ENCODE measurements at places on chromosomes 2 and 18.

- DNase-seq, result no peak
Measured at GRCh38 chr2:85259101-85259590, 68.6 kb downstream of the TGOLN2 start.

DNA sequence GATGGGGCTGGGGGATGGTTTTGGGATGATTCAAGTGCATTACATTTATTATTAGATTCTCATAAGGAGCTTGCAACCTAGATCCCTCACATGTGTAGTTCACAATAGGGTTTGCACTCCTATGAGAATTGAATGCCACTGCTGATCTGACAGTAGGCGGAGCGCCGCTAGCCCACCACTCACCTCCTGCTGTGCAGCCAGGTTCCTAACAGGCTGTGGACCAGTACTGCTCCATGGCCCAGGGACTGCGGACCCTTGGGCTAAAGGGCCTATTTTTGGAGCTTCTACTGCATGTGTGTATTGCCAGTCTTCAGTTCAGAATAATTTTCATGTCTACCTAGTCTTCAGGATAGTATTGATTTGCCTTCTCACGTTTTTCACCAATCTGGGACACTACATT lies 165.3 kb upstream of the TWIST2 start:
- no peak for DNase-seq

DNA sequence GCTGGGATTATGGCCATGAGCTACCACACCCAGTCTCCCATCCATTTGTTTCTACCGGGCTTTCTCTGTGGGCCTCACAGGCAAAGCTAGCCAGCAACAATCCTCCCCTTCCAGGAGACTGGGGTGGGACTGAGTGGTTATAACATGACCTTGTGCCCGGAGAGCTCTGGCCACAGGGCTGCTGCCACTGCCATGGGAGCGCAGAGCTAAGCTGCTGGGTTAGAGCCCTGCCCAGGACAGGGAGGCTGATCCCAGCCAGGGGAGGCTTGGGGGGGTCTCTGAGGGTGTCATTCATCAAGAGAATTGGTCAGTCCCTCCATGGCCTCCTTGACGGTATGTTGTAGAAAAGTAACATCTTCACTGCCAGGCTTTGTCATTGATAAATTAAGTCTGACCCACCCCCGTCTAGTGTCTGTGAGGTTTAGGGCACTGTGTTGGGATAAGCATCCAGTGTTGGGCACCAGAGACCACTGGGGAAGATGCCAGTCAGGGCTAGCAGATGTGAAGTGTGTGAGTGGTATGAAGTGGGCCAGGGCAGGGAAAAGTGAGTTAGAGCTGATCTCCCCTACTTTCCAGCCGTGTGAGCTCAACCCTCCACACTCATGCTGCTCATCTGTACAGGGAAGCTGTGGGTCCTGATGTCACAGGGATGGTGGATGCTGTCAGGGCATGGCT lies 368.4 kb upstream of the HS6ST1 start:
- no peak for DNase-seq

DNA sequence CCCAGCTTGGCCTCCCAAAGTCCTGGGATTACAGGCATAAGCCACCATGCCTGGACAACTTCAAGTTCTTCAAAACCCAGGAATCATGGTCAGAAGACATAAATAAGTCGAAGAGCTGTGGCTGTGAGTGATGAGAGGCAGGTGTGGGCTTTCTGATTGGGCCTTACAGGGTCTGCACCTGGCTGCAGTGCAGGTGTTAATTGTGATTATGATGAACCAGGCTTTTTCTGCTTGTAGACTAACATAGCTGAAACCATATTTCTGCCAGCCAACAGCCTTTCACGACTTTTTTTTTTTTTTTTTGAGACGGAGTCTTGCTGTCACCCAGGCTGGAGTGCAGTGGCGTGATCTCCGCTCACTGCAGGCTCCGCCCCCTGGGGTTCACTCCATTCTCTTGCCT lies 14.9 kb upstream of the DTNB start:
- DNase-seq, result no peak

- DNase-seq, result no peak
Measured at GRCh38 chr2:50781646-50782045, 250.3 kb downstream of the NRXN1 start.

DNA sequence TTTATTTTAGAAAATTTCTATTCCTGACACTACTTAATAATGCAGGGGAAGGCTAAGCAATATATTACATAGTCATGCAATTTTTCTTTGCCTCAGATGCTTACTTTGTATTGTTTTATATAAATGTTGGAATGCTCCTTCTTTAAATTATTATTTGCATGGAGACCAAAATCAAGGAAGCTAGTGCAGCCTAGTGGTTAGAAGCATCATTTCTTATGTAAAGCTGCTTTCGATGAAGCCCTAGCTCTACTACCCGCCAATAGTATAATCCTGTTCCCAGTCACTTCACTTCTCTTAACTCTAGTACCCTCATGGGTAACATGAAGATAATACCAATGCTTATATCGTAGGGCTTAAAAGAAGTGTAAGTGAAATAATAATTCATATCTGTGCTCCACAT lies 198.9 kb downstream of the LRATD1 start:
- no peak for DNase-seq

- peak; percentile 55 for DNase-seq
Measured at GRCh38 chr2:88832311-88832991, 141.0 kb downstream of the RPIA start.

GRCh38 chr2:16382451-16382850 lies 283.2 kb downstream of the CYRIA start:
- no peak for DNase-seq

DNA sequence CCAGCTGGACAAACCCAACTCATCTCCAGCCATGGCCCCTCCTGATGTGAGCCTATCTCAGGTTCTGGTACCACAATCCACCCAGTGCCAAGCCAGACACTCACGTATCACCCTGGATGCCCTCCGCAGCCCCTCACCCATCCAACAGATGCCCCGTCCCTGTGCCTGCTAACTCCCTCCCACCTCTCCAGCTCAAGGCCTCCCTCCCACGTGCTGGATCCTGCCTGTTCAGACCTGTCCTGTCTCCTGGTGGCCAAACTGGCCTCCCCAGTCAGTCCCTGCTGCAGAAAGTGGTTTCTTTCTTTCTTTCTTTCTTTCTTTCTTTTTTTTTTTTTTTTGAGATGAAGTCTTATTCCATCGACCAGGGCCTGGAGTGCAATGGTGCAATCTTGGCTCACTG lies 86.2 kb downstream of the RRM2 start:
- no peak for DNase-seq

GRCh38 chr2:8441986-8442385 lies 239.9 kb upstream of the ID2 start:
- no peak for DNase-seq

DNA sequence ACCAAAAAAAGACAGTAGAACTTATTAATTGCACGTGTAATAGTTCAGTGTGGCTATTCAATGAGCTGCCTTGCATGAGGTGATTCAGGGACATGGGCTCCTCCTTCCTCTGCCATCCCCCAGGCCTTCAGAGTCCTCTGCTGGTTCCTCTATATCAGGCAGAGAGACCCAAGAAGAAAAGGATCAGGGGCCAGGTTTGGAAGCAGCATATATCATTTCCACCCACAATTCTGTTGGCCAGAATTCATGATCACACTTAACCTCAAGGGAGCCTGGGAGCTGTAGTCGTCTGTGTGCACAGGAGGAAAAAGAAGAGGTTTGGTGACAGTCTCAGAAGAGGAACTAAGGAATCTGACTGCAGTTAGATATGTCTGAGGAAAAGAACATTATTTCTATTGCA lies 114.0 kb upstream of the GLS start:
- no peak for DNase-seq

- DNase-seq, result no peak
Measured at GRCh38 chr2:162686336-162686735, 152.2 kb downstream of the KCNH7 start.

DNA sequence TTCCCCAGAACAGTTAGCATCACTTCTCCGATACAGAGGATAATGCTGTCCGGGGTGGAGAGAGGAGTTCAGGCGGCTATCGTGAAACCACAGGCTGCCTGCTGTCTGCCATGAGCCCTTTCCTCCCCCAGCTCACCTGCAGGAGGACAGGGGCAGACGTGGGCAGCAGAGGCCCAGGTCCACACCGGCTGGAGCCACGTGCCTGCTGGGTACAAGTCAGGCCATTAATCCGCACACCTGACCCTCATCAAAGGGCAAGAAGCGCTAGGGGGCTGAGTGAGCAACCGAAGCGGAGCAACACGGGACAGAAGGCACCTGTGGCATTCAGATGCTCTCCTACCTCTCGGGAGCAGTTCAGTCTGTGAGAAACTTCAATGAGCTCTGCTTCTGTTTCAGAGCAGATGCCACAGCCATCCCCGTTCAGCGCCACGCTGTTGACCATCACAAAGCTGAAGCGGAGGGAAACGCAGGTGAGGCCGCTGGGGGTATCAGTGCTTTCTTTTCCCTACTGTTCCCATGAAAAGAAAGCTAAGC lies 21.5 kb downstream of the MPPE1 start:
- no peak for DNase-seq

- DNase-seq, result no peak
Measured at GRCh38 chr2:128667391-128667790, 348.7 kb upstream of the HS6ST1 start.

GRCh38 chr18:62566199-62566598 lies 43.4 kb downstream of the ZCCHC2 start:
- DNase-seq, result no peak

- DNase-seq, result no peak
Measured at GRCh38 chr2:221589696-221590095, 17.6 kb upstream of the EPHA4 start.

- no peak for DNase-seq
Measured at GRCh38 chr2:66874411-66874810, 439.5 kb downstream of the MEIS1 start.

DNA sequence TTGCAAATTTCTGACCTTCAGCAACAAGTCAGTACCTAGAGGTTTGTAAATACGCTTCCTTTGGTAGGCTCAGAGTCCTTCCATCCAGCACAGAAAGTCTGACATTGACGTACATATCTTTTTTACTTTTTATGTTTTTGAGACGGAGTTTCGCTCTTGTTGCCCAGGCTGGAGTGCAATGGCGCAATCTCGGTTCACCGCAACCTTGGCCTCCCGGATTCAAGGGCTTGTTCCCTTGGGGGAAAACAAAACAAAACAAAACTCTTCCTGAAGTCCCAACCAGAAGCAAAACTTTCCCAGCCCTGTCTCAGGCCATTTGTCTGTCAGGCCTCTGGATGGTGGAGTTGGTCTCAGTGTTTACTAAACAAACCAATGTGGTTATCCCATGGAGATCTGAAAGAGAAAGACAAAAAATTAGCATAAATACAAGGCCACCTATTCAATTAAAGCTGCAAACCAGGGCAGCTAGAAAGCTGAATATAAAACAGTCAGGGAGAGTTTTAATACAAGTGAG lies 29.6 kb upstream of the ATL2 start:
- no peak for DNase-seq

GRCh38 chr2:218282173-218282991 lies 9.9 kb downstream of the TMBIM1 start:
- DNase-seq, result no peak

DNA sequence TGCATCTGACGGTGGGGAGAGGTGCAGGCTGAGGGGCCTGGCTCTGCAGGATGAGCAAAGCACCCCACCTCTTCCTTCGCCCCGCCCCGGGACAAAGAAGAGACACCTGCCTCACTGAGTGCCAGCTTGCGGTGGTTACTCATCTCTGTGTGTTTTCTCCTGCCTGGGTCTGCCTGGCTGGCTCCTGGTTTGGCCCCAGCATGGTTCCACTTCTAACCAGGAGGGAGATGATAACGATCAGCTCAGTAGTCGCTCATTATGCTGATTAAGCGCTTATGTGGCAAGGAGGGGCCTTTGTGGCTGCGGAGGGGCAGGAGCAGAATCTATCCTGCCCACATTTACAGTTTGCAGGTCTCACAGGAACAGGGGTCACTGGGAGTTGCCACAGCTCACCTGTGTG lies 68.7 kb upstream of the EDAR start:
- DNase-seq, result no peak

DNA sequence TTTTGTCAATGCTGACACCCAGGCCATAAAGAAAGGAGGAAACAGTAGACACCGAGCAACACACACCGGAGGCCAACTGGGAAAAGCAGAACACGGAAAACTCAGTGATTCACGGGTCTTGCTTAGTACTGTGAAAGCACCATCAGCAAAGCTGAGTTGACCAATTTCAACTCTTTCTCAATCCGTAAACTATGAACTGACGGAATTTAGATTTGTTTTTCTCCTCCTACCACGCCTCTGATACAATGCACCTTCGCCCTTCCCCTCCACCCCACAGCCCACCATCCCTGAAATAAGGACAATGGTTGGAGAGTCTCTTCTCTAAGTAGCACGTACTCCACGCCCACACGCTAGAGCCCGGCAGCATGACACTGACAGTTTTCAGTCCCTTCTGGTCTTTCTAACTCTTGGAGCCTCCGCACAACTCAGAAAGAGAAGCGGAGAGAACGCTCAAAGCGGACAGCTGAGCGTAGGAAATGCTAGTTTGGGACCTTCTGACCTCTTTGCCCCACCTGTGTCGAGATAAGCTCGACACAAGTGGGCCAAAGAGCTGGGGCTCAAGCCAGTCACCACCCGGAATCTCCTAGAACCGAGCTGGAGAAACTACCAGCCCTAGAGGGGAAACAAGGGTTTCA lies 669 bp downstream of the LNPK start:
- peak; percentile 26 for DNase-seq

DNA sequence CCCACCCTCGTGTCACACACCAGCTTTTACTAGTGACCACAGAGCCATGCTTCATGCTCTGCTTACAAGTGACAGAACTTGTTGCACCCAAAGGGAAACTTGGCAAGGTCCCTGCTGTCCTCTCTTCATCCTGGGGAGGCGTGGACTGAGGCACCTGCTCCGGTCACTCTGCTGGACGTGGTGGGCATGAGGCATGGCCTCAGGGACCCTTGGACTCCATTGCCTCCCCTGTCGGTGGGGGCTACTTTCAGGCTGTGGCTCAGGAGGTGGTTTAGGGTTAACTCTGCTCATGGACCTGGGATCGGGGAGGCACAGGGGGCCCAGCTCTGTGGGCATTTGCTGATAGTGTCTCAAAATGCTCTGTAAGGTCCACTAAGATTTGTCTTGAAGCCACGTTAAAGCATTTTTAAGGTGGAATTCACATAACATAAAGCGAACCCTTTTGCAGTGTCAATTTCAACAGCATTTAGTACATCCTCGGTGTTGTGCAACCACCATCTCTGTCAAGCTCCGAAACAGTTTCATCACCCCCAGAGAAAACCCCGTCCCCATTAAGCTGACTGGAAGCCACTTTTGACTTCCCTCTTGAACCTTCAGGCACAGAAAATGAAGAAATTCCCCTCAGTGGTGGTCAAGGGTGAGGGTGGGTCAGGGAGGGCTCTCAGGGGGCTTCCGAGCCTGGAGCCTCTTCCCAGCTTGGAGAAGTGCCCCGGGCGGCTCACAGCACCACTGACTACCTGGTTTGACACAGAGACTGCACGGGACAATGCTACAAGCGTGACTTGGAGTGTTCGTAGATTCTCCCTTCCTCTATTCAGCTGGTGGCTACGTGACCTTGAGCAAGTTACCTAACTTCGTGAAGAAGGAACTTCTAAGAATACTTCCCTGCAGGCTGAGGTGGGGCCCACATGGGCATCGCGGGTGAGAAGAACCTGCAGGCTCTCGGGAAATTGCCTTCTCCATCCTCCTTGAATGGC lies 100.0 kb upstream of the HDAC4 start:
- DNase-seq, result no peak

- DNase-seq, result no peak
Measured at GRCh38 chr2:71069376-71069775, 928 bp downstream of the NAGK start.

- no peak for DNase-seq
Measured at GRCh38 chr2:25521126-25521525, 152.3 kb downstream of the DTNB start.

GRCh38 chr18:66795051-66795450 lies 191.2 kb upstream of the CDH19 start:
- no peak for DNase-seq

Measured in stimulated activated naive B cell treated with anti-CD40 and anti-IgM and Interleukin-4, amounts not matched to agents 10 μg/mL and 1 μg/mL and 100 μg/mL, for 72 hours (primary cell).